GM12891 (cell line): ENCODE measurements at places on chromosomes 1 and 21.

DNA sequence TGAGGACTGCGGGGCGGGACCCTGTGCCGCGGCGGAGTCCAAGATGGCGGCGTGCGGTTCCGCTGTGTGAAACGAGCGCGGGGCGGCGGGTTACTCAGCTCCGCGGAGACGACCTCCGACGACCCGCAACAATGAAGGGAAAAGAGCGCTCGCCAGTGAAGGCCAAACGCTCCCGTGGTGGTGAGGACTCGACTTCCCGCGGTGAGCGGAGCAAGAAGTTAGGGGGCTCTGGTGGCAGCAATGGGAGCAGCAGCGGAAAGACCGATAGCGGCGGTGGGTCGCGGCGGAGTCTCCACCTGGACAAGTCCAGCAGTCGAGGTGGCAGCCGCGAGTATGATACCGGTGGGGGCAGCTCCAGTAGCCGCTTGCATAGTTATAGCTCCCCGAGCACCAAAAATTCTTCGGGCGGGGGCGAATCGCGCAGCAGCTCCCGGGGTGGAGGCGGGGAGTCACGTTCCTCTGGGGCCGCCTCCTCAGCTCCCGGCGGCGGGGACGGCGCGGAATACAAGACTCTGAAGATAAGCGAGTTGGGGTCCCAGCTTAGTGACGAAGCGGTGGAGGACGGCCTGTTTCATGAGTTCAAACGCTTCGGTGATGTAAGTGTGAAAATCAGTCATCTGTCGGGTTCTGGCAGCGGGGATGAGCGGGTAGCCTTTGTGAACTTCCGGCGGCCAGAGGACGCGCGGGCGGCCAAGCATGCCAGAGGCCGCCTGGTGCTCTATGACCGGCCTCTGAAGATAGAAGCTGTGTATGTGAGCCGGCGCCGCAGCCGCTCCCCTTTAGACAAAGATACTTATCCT, 430 bp downstream of the RBM15 start:
- peak; percentile 18 for DNase-seq

- DNase-seq = no peak
Observed at GRCh38 chr1:78101051-78101450, 55.3 kb downstream of the GIPC2 start.

DNA sequence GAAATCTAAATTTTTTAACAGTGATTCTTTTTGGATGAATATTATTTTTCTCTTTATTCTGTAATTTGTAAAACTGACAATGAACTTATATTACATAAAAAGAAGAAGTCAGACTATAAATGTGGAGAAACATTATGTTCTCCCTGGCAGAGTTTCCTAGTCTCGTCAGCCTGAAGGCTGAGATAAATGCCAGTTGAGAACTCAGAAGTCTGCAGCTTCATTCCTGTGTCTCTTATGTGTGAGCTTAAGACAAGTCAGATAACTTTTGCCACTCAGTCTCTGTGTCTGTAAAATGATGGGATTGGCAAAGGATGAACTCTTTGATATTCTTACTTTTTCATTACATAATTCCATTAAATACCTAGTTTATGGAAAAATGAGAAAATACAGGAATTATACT, 568.8 kb upstream of the ZRANB2 start:
- DNase-seq = no peak

DNA sequence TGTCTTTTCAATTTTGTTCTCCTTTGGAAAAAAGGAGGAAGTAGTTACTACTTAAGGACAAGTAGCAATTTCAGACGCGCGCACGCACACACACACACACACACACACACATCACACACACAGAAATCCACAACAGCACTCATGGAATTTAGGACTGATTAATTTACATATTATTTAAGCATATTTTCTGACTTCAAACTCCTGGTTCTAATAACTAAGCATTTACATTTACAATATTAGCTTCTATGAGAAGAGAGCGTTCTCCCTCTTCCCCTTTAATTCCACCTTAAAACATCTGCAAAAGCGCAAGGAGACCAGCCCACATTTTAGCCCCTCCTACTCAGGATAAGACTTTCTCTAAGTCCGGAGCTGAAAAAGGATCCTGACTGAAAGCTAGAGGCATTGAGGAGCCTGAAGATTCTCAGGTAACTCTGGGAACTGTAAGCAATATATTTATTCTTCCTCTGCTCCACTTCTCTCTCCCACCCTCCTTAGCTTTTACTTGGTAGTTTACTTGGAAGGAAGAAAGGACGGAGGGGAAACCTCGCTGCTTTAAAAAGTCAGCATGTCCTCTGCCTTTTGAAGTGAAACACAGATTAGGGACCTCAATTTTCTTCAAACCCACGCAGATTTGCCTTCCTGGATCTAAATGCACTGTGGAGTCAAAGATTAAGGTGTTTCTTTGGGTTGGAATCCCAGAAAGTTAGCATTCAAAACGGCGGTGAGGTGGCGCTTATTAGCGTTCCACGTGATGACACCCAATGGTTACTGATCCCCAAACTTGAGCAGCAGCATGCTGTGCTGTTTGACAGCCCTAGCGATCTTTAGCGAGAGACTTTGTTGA, at the start of gene PLA2G4A:
TSS of gene PLA2G4A (plus strand) at position 339 of the 844 bp plus-strand sequence. CDS start 25,406 bp downstream, outside the sequence.
- DNase-seq = no peak

DNA sequence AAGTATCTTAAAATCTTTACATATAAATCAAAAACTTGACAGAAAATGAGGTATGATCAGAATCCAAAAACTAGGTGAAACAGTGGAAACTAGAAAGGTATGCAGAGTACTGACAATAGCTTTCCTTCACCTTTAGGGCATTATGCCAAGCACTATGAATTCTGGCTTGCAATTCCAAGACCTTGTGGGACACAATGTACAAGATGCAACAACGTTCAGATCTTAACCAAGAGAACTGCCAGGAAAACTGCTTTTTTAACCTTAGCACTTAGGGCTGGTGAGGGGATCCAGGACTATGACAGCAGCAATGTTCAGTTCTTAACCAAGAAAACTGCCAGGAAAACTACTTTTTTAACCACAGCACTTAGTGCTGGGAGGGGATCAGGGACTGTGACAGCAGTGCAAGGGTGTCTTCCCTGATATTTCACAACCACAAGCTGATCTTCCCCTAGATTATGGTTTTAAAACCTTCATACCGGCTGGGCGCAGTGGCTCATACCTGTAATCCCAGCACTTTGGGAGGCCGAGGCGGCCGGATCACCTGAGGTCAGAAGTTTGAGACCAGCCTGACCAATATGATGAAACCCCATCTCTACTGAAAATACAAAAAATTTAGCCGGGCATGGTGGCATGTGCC, 22.3 kb downstream of the FOXJ3 start:
- no peak for DNase-seq

- DNase-seq = no peak
Observed at GRCh38 chr1:61224609-61225008, 142.2 kb downstream of the NFIA start.

DNA sequence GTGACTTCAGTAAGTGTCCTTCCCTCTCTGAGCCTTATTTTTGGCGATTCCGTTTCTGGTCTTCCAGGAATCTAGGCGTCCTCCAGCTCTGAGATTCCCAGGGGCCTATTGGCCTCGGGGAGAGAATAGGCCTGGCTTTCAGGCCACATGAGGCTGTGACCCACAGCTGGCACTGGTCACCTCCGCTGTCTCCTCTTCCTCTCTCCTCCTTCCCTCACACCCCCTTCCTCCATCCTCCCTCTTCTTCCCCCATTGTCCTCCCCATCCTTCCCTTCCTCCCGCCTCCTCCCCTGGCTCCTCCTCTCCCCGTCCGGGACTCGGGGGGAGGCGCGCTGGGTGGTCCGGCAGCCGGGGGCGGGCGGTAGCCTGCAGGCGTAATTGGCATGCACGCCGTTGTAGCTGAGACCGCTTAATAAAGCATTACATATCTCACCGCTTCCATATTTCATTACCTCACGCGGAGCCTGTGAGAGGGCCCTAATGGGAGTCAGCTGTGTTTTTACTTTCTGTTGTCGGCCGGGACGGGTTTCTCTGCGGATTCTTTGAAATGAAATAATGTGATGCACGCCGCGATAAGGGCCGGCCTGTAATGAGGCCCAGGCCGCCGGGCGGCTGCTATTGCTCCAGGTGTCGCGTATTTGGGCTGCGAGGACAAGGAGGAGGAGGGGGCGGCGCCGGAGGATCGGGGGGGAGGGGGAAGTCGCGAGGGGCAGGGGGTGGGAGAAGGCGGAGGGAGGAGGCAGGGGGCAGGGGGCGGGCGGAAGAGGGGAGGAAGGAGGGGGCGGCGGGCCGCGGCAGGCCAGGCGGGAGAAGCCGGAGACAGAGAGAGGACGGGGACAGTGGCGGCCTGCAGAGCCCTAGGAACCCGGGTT, 95.3 kb downstream of the FOXD2 start:
- no peak for DNase-seq

DNA sequence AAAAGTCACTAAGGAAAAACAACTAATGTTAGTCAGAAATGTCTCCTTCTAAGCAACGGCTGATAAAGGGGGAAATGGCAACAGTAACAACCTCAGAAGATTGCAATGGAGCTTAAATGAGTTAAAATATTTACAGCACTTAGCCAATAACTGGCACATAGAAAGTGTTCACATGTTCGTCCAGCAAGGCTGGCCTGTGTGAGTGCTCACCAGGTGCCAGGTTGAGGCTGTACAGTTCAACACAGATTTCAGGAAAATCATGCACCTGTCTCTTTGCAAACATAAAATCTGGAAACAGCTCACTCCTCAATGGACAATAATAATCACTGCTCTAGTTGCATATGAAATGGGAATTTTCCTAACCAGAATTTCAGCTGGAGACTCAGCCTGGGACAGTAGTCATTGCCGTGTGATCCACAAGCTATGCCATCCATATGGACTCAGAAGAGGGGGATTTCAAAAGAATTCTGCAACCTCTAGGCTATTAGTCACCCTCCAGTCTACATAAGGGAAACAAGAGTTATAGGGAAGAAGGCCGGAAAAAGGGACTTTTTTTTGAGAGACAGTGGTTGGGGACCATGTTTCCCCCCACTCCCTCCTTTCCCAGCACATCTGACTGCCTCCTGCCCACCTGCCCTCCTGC, 68.6 kb downstream of the SYDE2 start:
- no peak for DNase-seq

- no peak for DNase-seq
Observed at GRCh38 chr1:201501144-201501543, 5.8 kb downstream of the CSRP1 start.

GRCh38 chr1:21099869-21100131, 76.9 kb downstream of the EIF4G3 start:
- no peak for DNase-seq

DNA sequence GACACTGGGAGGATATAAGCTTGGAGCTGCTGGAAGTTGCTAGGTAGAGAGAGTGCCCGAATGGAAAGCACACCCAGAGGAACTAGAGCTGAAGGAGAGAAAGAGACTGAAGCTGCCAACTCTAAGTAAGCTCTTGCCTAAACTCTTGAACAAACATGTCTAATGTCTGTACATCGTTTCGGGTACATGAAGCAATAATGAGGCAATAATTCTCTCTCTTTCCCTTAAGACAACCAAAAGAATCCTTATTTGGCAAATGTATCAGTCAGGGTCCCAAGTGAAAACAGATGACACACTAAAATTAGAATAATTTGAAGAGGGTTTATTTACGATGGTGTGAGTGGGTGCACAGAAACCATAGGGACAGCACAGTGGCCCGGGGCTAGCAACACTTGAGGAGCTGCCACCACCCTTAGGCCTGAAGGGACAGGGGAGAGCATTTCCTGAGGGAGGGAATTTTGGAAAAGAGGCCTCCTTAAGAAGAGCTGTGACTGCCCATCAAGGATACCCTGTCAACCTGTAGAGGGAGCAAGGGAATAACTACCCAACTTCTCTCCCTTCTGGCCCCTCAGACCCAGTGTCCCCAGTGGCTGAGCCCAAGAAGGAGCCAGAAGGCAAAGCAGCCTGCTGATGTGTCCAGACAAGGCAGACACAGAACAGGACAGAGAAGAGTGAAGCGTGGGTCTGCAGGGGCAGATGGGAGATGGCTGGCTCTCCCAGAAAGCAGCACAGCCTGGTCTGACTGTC, 36.1 kb upstream of the KHDRBS1 start:
- no peak for DNase-seq
